ENCODE measurements at places on chromosomes 3 and 15.
A peak's percentile ranks its signal among the peaks of the same experiment; 100 is the strongest.

DNA sequence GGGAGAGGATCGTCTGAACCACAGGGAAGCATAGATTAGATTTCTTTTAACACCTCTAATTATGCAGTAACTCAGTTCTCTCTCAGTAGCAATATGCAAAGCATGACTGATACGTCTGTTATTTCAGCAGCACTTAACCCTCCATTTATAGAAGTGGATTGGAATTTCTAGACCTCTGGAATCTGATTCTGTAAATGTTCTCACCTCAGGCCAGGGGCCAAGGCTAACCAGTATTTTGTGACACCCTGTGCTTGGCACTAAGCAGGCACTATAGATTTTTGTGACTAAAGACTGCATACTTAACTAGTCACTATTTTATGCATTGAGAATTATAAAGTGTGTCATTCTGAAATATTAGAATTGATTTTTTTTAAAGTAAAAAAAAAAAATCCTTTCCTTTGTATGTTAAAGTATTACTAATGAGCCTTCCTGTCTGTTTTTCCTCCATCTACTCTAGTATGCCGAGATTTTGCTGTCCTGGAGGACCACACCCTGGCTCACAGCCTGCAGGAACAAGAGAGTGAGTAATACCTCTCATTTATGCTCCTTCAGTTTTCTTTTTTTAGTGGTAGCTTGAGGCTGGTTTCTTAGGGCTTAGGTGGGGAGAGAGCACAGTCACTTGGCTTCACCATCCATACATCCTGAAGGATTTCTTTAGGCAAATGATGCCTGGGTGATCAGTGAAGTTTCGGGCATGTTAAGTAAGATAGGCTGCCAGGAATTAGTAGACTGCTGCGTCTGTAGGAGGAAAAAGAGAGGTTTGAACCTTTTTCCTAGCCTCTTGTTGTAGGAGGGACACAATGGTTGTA, 26.5 kb upstream of the UTS2B start:
- DNase-seq: peak; percentile 92

GRCh38 chr3:181454451-181455027, 257.2 kb upstream of the SOX2 start:
- no peak for DNase-seq

GRCh38 chr3:177764377-177764912, 567.2 kb upstream of the TBL1XR1 start:
- no peak for DNase-seq

DNA sequence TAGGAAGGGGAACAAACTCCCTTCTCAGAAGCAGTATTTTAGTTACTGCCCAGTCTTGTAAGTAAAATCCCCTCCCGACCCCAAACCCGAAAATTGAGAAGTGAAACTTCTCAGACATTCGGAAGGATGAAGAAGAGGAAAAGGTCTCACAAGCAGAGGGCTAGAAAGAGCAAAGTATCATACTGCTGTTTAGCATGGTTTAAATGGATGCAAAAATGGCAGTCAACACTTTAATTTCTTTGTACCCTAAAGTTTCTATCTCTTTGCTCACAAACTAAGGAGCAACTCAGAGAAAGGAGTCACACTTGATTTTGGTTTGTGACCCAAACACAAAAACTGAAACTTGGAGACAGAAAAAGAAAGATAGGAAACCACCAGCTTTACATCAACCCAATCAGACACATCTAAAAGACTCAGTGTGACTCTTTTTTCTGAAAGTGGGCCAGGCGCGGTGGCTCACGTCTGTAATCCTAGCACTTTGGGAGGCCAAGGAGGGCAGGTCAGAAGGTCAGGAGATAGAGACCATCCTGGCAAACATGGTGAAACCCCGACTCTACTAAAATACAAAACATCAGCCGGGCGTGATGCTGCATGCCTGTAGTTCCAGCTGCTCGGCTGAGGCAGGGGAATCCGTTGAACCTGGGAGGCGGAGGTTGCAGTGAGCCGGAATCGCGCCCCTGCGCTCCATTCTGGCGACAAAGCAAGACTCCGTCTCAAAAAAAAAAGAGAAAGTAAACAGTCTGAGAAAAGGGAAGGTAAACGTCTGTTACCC, 63.2 kb upstream of the ATP11B start:
- DNase-seq: peak; percentile 21

DNA sequence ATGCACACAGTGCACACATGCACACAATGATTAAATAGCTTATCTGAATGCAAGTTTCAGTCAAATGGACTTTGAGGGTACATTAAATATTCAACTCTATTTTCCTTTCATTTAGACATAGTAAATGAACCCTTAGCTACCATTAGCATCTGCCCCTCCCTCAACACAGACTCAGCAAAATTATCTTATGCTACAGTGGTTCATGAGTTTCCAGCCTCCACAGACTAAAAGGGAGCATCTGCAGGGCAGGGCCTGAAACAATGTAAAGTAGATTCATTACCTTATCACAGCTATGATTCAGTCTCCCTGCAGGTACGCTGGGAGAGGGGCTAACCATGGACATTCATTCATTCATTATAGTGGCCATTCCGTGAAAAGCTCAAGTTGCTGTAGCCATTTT, 329.1 kb downstream of the VGLL3 start:
- DNase-seq: no peak

DNA sequence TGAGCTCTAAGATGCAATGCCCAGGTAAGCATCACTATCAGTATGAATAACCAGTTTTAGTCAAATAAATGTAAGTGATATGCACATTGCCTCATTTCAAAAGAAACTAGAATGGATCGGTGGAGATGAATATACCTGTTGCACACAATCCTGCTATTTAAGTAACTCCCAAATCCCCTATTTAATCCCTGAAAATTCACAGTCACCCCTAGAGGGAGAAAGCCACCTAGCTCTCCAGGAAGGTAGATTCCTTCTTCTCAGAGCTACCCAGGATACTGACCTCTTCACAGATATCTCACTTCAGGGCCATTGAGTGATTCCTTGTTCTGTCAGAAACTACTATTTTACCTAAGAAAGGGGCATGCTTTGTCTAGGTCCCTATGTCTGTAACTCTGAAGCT, 11.7 kb downstream of the LSAMP start:
- no peak for DNase-seq

- peak; percentile 92 for DNase-seq
Measured at GRCh38 chr3:194685718-194686413, at the start of gene FAM43A. Gene FAM43A (plus strand): TSS chr3:194685883. CDS start chr3:194686827, 944 bp downstream.

- peak; percentile 27 for DNase-seq
Measured at GRCh38 chr15:44033894-44034293, 161.2 kb downstream of the FRMD5 start.

DNA sequence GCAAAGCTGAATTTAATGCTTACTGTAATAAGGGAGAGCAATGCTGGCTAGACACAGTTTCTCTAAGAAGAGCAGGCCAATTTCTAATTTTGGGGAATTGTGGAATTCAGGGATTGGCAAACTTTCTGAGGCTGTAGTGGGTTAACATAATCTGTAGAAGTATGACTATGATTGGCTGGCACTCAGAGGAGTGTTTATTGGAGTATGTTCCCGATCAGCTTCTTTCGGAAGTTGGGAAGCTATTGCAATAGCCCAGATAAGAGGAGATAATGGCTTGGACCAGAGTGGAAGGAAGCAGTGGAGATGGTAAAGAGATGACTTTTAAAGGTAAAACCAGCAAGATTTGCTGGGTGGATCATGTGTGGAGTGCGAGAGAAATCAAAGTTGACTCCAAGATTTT, 19.4 kb downstream of the TMOD3 start:
- no peak for DNase-seq

DNA sequence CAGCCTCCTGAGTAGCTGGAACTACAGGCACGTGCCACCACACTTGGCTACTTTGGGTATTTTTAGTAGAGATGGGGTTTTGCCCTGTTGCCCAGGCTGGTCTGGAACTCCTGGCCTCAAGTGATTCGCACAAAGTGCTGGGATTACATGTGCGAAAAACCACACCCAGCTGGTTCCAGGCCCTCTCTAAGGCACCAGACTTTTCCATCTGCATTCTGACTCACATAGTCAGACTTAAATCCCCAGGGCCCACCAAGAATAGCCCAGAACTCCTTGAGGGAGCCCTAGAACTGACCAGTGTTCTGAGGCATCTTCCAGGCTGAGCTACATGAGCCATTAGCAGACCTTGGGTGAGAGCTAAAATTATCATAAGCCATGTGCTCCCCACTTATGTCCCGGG, 68.1 kb downstream of the NMD3 start:
- DNase-seq: no peak

Measured in epithelial cell of esophagus (primary cell).